Posterior cingulate gyrus (tissue), 11 donors: ENCODE measurements at places on chromosomes 5 and 9.

GRCh38 chr9:116236979-116237378, 83.4 kb downstream of the PAPPA start:
- no peak for DNase-seq

- no peak for DNase-seq
These were observed 32.7 kb upstream of the SPARC start for GRCh38 chr5:151719228-151720000.

DNA sequence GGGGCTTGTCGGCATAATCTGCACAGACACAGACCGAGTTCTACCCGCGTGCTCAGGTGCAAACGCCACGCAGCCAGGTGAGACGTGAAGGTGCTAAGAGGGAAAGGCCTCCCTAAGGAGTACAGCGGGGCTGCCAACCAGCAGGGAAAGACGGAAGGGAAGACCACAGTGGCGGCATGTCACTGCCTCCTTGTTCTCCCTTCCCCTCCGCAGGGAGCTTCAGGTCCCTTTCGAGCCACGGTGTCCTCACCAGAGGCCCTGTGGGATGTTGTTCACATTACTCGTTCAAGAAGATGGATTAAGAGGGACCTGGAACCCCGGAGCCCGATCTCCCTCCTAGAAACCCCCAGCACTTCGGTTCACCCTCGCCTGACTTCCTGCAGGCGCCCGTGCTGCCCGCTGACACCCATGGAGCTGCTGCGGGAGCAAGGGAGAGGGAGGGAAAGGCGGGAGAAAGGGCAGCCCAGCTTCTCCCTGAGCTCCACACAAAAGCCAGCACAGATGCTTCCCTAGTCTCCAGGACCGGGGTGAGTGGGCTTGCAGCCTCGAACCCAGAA, 686 bp downstream of the BRD9 start:
- no peak for DNase-seq

DNA sequence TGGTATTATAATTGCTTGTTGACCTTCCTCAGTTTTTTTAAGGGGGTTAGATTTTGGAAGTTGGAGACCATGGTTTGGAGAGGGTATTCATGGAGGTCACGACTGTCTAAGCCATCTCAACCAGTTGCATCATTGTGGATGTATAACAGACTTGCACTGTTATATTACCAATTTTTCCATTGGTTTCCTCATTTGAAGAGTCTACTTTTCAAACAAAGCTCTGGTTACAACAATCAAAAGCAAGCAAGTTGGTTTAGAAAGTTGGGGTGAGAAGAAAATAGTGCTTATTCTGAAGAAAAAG, 103.3 kb downstream of the RPS23 start:
- no peak for DNase-seq

DNA sequence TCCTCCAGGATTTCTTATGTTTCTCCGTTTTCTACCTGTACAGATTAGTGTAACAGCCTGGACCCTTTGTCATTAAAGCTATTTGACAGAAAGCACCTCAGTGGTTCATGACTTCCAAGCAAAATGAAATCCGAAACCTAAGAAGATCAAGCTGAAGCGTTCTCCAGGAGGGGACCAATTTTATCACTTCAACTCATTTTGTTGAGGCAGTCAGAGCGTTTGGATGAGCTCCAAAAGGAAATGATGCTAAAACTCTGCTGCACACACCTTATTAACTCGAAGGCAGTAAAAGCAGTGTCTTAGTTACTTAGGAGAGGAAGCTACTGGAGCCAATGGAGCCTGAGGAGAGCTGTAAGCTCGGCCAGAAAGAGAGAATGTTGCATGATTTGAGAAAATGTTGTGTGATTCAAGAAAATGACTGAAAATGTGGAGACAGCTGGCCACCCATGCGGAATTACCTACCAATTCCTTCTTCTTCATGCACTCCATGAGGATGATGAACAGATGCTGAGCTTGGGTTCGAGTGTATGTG, 346.7 kb upstream of the KLF9 start:
- DNase-seq = no peak

GRCh38 chr9:125376261-125377226, 114.9 kb downstream of the GAPVD1 start:
- no peak for DNase-seq
